ENCODE measurements at places on chromosomes 13 and 19.

- no peak for DNase-seq
Measured at GRCh38 chr13:102508411-102508810, 88.4 kb upstream of the TPP2 start.

- no peak for DNase-seq
Measured at GRCh38 chr13:37091835-37092234, 13.6 kb downstream of the CSNK1A1L start.

DNA sequence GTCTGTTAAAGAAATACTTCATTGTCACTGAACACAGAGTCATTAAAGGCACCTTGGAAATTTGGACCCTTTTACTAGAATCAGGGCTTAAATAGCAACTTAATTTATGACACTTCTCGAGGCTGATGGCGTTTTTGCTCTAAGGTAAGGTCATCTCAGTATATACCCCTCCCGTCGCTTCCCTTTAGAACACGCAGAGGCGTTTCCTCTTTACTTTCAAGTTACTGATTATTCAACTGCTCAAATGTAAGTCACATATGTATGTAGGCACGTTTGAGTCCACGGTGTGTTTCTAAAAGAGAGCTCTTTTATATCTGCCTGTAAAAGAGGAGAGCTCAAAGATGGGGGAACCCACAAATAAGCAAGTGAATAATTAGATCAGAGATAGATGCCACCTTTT is 181.5 kb downstream of the TSHZ3 start:
- DNase-seq, result no peak

DNA sequence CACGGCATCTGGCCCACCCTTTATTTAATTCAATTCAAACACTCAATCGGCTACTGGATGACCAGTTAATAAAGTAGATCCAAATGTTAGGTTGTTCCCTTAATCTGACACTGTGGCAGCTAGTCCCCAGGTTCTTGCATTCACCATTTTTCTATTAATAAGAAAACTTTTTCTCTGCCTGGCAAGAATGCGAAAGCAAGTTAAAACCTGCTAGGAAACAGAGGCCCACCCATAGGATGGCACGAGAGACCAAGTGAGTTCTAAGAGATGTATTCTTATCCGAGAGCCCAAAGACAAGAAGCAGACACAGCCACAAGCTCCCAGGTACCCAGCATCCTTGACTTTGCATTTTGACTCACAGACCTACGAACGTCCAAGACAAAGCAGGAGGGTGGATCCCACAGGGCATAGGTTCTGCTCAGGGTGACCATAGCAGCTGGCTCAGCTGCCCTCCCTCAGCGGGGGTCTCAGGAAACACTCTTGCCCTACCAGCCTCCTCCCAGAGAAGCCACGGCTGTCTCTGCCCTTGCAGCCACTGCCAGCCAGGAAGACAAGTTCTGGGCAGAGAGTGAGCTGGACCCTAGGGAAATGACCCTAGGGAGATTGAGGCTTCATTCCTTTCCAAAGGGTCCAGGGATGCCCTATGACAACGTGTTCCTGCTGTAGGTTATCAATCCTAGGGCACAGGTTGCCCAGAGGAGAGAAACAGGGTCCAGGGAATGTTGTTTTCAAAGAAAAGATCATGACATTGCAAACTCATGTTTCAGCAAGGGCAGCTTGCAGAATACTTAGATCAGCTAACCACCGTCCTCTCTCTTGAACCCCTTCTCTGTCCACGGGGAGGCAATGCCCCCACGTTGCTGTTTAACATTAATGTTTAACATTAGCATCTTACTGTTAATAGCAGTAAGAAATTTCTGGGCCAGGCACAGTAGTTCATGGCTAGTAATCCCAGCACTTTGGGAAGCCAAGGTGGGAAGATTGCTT is 147.2 kb upstream of the ZNF507 start:
- no peak for DNase-seq

GRCh38 chr19:45653634-45654033 is 14.4 kb upstream of the GIPR start:
- no peak for DNase-seq

- DNase-seq, result peak; percentile 26
Measured at GRCh38 chr19:17778968-17779929, 15.7 kb upstream of the B3GNT3 start.

- peak; percentile 66 for DNase-seq
Measured at GRCh38 chr19:14333101-14333871, 48.0 kb upstream of the ADGRE5 start.

- no peak for DNase-seq
Measured at GRCh38 chr19:3110126-3110825, 16.1 kb downstream of the GNA11 start.

- no peak for DNase-seq
Measured at GRCh38 chr13:43124490-43124889, 101.1 kb downstream of the DNAJC15 start.

GRCh38 chr13:113001241-113002140 is 32.5 kb downstream of the MCF2L start:
- peak; percentile 28 for DNase-seq

DNA sequence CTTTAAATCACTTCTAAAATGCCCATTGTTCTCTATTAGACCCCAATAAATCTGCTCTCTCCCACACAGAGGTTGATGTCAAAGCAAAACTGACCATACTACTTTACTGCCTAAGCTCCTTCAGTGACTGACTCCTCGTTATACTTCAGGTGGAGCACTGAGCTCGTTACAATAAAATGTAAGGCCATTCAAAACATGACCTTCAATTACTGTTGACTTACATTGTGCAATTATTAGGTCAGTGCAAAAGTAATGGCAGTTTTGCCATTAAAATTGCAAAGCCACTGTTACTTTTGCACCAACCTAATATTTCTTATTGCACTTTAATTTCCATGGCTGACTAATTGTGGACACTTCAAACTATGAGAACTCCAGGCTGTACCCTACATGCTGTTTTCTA is 314.9 kb downstream of the MZT1 start:
- DNase-seq, result no peak

- no peak for DNase-seq
Measured at GRCh38 chr13:106464076-106464475, 71.4 kb downstream of the EFNB2 start.

GRCh38 chr19:50205681-50206138 is 2.3 kb downstream of the MYH14 start:
- DNase-seq, result no peak

GRCh38 chr13:112457081-112457480 is 80.9 kb downstream of the SPACA7 start:
- DNase-seq, result no peak

DNA sequence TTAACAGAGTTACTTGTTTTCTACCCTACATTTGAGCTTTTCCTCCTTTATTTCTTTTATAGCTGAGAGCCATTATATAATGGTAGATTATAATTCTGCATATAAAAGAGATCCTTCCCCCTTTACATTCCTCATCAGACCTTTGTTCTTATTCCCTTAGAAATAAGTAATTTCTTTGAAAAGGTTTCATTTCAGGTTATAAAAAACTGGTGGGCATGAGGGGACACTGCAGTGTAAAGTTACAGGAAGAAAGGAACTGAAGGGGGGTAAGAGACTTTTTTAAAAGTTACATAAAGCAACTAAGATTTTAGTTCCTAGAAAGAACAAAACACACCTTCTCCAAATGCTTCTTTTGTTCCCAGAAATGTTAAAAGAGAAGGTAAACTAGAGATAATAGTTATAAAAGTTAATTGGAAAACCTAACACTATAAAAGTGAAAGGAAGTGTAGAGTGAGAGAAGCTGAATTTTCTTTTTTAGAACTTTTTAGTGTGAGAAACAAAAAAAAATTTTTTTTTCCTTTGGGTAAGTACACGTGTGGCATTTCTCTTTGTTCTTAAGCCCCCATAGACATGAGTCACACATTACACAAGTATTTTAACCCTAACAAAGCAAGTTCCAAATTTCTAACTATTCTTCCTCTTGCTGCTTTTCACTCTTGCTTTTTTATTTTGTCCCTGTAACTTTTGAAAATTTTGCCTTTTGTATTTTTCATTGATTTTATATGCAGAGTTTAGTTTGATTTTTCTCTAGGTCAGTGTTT is 106.4 kb upstream of the MLNR start:
- no peak for DNase-seq
